ENCODE measurements at places on chromosomes 7 and 10.

DNA sequence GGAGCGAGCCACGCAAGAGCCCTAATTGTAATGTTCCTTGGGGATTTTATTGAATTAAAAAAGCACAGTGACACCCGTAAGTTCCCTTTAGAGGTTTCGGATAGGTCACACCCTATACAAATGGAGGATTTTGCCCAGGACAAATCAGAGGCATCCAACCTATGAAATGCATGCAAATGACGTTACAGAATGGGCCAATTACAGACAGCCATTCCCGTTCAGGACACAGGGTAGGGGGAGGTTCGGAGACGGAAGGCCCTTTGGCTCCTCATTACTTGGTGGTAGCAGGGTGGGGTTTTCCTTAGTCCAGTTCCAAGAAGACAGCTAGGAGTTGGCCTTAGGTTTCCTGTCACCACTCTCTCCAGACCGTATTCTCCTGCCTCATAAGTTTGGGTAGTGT, 754.1 kb downstream of the IPMK start:
- no peak for DNase-seq
- no peak overlapping the region for H3K4me3 ChIP-seq
- no peaks in the 10 kb centered on the region for H3K27me3 ChIP-seq
- no peaks in the 10 kb centered on the region for H3K4me1 ChIP-seq

GRCh38 chr10:58385784-58386112, 538 bp downstream of the TFAM start:
- H3K4me1 ChIP-seq: peaks cover 36% of the 10 kb centered on the region
- peak overlapping the region; percentile 68 for H3K27ac ChIP-seq
- H3K4me3 ChIP-seq: peak overlapping the region; percentile 75
- no peaks in the 10 kb centered on the region for H3K27me3 ChIP-seq

- H3K27ac ChIP-seq: no peak overlapping the region
- H3K4me1 ChIP-seq: no peaks in the 10 kb centered on the region
- no peaks in the 10 kb centered on the region for H3K27me3 ChIP-seq
- no peak for DNase-seq
- H3K36me3 ChIP-seq: no peaks in the 10 kb centered on the region
These were observed 22.5 kb downstream of the CTBP2 start for GRCh38 chr10:125137601-125138438.

- H3K4me1 ChIP-seq: no peaks in the 10 kb centered on the region
- H3K4me3 ChIP-seq: no peak overlapping the region
- DNase-seq: no peak
- H3K27me3 ChIP-seq: no peaks in the 10 kb centered on the region
- no peaks in the 10 kb centered on the region for H3K36me3 ChIP-seq
These were observed 17.3 kb downstream of the DIP2C start for GRCh38 chr10:672203-672602.

DNA sequence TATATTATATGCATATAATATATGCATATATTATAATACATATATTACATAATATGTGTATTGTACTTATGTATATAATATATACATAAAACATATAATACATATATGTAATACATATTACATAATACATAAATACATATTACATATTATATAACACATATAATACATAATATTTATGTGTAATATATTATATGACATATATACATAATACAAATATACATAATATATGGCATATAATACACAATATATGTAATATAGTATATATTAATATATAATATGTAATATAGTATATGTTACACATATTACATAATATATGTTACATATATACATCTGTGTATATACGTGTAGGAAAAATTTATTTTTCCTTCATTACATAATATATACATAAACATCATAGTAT, 63.4 kb downstream of the SGMS1 start:
- no peak overlapping the region for H3K27ac ChIP-seq
- no peaks in the 10 kb centered on the region for H3K27me3 ChIP-seq
- H3K36me3 ChIP-seq: no peaks in the 10 kb centered on the region
- DNase-seq: no peak

DNA sequence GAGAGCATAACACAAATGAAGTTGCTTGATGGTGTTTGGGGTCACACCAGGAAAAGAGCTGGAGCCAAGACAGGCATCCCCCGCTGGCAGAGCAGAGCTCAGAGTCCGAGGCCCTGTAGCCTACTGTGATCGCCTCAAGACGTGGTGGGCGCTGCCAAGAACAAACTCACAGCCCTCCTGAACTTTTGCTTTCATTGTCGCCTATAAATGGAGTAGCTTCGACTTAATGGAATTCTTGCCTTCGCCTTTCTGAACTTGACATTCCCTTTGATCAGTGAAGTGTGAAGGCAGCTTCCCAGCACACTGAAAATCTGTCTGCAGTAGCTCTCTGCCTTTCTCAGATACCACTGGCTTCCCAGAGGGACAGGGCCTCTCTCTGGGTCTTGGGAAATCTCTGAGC, 21.3 kb downstream of the CPXM2 start:
- DNase-seq: no peak
- H3K27ac ChIP-seq: no peak overlapping the region
- no peaks in the 10 kb centered on the region for H3K36me3 ChIP-seq
- no peak overlapping the region for H3K4me3 ChIP-seq
- no peaks in the 10 kb centered on the region for H3K4me1 ChIP-seq
